ENCODE measurements at places on chromosomes 16 and 17.

GRCh38 chr16:20298452-20298851, 28.9 kb downstream of the GP2 start:
- no peak for DNase-seq

- DNase-seq: no peak
Measured at GRCh38 chr17:70317421-70317820, 148.1 kb downstream of the KCNJ2 start.

DNA sequence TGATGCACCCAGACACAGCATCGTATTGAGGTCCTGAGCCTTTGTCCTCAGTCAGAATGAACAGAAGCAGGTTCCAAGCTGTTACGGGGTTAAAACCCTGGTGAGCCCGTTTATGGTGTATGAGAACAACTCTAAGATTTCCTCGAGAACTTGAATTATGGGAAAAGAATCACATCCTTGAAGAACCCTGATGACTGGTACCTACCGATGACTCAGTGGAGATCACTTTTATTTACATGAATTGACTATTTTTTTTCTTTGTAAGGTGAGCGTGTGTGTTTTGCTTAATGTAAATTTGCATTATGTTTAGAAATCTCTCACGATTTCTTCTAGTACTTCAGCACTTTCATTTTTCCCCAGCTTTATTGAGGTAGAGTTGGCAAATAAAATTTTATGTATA, 3.3 kb upstream of the KRTAP4-4 start:
- no peak for DNase-seq

- no peak for DNase-seq
Measured at GRCh38 chr16:8342276-8342675, 248.0 kb downstream of the TMEM114 start.

GRCh38 chr17:35890774-35891155, 10.6 kb upstream of the CCL5 start:
- no peak for DNase-seq

- no peak for DNase-seq
Measured at GRCh38 chr16:85650135-85650843, 37.2 kb downstream of the GSE1 start.

All from stimulated activated CD8-positive, alpha-beta memory T cell treated with anti-CD3 and anti-CD28 coated beads, Interleukin-7, amount 100 ng/mL, for 1 hour (primary cell).